B cell (primary cell): ENCODE measurements at places on chromosomes 3 and 15. TPM values are rescaled to one million over a fixed set of nuclear protein-coding genes. Genes with fewer than 3 reads are reported as not detected.

DNA sequence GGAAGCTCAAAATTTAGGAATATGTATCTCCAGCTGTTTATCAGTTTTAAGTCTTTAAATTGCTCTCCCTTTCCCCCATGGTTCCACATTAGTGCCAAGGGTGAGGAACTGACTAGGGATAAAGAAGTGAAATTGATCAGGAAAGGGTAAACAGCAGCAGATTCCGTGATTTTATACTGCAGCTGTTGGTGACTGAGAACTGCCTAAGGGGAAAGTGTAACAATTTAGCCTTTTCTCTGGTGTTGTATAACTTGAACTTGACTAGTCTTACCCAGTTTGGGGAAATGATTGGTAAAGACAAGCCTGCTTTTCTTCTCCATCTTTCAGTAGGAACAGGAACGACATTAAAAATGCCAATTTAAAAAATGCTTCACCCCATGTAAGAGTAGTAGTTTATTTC, 5.0 kb downstream of the SPRED1 start:
- H3K4me3 ChIP-seq: no peak overlapping the region
- H3K36me3 ChIP-seq: no peaks in the 10 kb centered on the region
- H3K4me1 ChIP-seq: peaks cover 14% of the 10 kb centered on the region
- no peaks in the 10 kb centered on the region for H3K27me3 ChIP-seq

The CAPN3 gene
- total RNA-seq: 41.7 and 44.2 TPM in 2 replicates

The IL5RA gene
- 0.75 and 1.0 TPM in 2 replicates for total RNA-seq

DNA sequence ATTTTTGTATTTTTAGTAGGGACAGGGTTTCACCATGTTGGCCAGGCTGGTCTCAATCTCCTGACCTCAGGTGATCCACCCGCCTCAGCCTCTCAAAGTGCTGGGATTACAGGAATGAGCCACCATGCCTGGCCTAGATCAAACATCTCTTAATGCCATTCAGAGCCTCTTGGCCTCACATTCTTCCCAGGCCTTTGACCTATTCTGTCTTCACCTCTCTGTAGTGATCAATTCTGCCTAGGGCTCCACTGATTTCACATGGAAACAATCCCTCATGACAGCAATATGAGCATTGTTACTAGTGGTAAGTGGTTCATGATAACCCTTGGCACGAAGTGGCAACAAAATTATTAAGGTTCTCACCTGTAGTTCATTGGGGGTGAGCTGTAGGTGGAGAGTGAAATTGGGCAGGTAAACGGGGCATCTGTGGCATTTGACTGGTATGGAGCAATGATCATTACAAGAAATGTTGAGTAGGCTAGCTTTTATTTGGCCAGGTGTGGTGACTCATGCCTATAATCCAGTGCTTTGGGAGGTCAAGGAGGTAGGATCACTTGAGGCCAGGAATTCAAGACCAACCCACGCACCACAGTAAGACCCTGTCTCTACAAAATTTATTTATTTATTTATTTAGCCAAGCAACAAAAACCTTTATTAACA, 4.8 kb upstream of the ARPIN start:
- H3K4me1 ChIP-seq: peaks cover 9% of the 10 kb centered on the region
- H3K36me3 ChIP-seq: no peaks in the 10 kb centered on the region
- H3K4me3 ChIP-seq: no peak overlapping the region
- peaks cover 16% of the 10 kb centered on the region for H3K27me3 ChIP-seq
- H3K27ac ChIP-seq: no peak overlapping the region

The INSYN1 gene
- total RNA-seq: not detected in 2 replicates

DNA sequence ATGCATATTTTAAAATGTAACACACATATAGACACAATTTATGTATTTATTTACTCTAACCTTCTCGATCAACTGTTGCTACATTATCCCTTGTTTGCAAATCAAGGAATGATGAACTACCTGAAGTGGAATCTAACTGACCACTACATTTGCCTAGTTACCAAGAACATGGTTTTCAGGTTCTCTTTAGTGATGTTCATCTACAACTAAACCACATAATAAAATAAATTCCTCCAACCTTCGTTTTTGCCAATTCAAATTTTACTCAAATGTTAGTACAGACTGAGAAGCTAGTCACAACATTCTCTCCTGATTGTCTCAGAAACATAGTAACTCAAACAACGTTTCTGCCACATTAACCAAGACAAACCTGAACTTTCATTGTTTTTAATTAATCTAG, 521.9 kb downstream of the FOXP1 start:
- no peak overlapping the region for H3K4me3 ChIP-seq
- H3K27me3 ChIP-seq: no peaks in the 10 kb centered on the region
- H3K4me1 ChIP-seq: peaks cover 77% of the 10 kb centered on the region
- H3K27ac ChIP-seq: no peak overlapping the region
- H3K36me3 ChIP-seq: peaks cover 2% of the 10 kb centered on the region
- no peak for DNase-seq

GRCh38 chr3:108190346-108190745, 31.9 kb downstream of the IFT57 start:
- H3K27me3 ChIP-seq: no peaks in the 10 kb centered on the region
- no peak overlapping the region for H3K27ac ChIP-seq
- peaks cover 48% of the 10 kb centered on the region for H3K36me3 ChIP-seq
- H3K4me1 ChIP-seq: no peaks in the 10 kb centered on the region

DNA sequence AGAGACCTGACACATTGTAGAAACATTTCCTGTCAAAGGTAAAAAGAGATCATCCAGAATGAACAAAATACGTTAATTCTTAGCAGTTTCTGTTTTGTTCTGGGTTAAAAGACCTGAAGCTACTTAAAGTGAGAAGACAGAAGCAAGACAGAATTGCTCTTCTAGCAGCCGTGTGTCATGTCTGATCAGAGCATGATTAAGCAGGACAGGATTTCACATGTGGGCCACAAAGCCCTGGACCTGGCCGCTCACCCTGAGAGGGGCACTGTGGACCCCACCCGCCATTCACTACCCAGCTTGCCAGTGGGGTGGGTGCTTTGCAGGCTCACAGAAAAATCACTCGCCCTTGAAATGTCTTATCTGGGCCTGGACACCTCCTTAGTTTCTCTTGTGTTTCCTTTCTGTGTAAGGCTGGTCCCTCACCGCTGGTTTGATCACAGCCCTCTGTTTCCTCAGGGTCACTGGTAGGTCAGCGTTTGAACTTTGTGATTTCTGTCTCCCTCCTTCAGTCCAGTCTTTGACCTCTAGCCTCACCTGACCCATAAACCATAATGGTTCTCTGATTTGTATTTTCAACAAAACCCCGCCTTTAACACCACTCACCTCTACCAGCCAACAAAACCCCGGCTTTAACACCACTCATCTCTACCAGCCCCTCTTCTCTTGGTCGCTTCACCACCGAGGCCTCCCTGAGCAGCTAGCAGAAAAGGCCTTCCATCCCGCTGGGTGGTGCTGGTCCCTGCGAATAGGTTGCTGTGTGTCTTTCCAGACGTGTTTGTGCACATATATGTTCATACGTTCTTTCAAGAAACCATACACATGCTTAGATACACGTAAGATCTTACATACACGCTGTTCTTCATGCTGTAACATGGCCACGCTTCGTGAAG, 185.0 kb downstream of the OR4M2 start:
- H3K27ac ChIP-seq: no peak overlapping the region
- no peaks in the 10 kb centered on the region for H3K36me3 ChIP-seq
- no peak for DNase-seq
- peaks cover 9% of the 10 kb centered on the region for H3K4me1 ChIP-seq
- no peak overlapping the region for H3K4me3 ChIP-seq

The LINGO1 gene
- not detected in 2 replicates for total RNA-seq

The IP6K1 gene
- total RNA-seq: 73.1 and 77.8 TPM in 2 replicates

DNA sequence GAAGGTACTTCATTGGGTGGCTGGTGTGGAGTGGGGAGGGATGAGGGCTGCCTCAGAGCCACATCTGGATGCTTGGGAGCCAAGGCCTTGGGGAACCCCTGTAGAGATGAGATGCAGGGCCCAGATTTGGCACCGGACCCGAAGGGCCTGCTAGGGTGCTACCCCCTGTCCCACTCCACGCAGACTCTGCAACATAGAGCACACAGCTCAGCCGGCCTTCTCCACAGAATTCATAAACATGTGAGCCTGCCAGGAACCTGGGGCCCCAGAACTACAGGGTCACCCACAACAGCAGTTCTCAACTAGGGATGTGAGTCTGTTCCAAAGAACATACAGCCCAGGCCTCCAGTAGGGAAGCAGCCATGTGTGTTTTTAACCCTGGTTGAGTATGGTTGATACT, 62.8 kb downstream of the LRIG1 start:
- H3K4me1 ChIP-seq: peaks cover 6% of the 10 kb centered on the region
- H3K4me3 ChIP-seq: no peak overlapping the region
- H3K27ac ChIP-seq: no peak overlapping the region
- DNase-seq: no peak
- no peaks in the 10 kb centered on the region for H3K27me3 ChIP-seq

- H3K4me1 ChIP-seq: no peaks in the 10 kb centered on the region
- no peaks in the 10 kb centered on the region for H3K27me3 ChIP-seq
- H3K36me3 ChIP-seq: no peaks in the 10 kb centered on the region
- no peak for DNase-seq
These were observed 63.9 kb upstream of the PXYLP1 start for GRCh38 chr3:141167681-141168080.

The MAP4 gene
- 132 TPM in 2 replicates for total RNA-seq

The CNTN3 gene
- total RNA-seq: not detected in 2 replicates

- no peak for DNase-seq
- H3K27ac ChIP-seq: peak overlapping the region; percentile 98
- H3K4me1 ChIP-seq: peaks cover 47% of the 10 kb centered on the region
- no peaks in the 10 kb centered on the region for H3K27me3 ChIP-seq
- H3K4me3 ChIP-seq: peak overlapping the region; percentile 82
- H3K36me3 ChIP-seq: no peaks in the 10 kb centered on the region
These were observed 564 bp upstream of the GABPB1 start for GRCh38 chr15:50355619-50355905.

DNA sequence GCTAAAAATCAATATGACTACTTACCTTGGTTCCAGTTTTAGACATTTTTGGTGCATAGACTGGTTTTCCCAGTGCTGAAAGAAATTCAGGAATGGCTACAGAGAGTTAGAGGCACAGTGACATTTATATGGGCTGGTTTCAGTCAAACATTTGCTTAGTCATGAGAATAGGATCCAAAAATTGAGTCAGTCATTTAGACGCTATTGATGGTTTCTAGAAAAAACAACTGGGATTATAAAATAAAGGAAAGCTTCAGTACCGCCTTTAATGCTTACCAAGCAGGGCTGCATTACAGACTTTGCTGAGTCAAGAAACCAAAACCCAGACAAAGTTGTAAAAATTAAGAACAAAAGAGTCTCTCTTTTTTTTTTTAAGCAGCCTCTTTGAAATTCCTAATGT, at the start of gene CRYGS:
Gene CRYGS (minus strand): TSS at position 100 of the 400 bp plus-strand sequence. CDS start 54 bp downstream, at position 46.
- no peaks in the 10 kb centered on the region for H3K36me3 ChIP-seq
- H3K27ac ChIP-seq: no peak within 1 kb of the TSS

- H3K4me1 ChIP-seq: no peaks in the 10 kb centered on the region
- DNase-seq: no peak
- peaks cover 6% of the 10 kb centered on the region for H3K27me3 ChIP-seq
- no peak overlapping the region for H3K4me3 ChIP-seq
These were observed 132.1 kb upstream of the PRR20G start for GRCh38 chr3:127419641-127420553.

DNA sequence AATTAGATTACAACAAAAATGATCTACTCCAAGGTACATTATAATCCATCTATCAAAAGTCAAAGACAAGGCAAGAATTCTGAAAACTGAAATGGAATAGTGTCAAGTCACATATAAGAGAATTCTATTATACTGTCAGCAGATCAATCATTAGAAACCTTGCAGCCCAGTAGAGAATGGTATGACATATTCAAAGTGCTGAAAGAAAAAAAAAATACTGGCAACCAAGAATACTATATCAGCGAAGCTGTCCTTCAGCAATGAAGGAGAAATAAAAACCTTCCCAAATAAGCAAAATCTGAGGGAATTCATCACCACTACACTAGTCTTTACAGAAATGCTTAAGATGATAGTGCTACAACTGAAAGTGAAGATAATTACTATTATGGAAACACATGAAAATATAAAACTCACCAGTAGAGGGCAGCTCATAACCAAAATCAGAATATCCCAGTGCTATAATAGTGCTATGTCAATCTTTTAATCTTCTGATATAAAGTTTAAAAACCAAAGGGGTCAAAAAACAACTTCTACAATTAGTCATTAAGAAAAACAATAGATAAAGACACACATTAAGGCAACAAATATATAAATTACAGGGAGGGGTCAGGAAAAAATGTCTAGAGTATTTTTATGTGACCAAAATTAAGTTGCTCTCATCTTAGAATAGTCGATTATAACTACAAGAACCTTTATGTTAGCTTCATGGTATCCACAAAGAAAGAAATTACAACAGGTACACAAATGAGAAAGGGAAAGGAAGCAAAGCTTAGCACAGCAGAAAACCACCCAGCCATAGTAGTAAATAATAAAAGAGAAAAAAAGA, 190.7 kb upstream of the CNTN6 start:
- H3K27me3 ChIP-seq: no peaks in the 10 kb centered on the region
- H3K4me1 ChIP-seq: no peaks in the 10 kb centered on the region
- H3K27ac ChIP-seq: no peak overlapping the region
- DNase-seq: peak; percentile 6

GRCh38 chr3:18238746-18239331, 186.3 kb downstream of the SATB1 start:
- DNase-seq: no peak
- no peak overlapping the region for H3K27ac ChIP-seq
- H3K4me1 ChIP-seq: peaks cover 6% of the 10 kb centered on the region

- no peaks in the 10 kb centered on the region for H3K4me1 ChIP-seq
- H3K27ac ChIP-seq: no peak overlapping the region
These were observed 74.3 kb downstream of the CALML4 start for GRCh38 chr15:68130851-68131250.

The GDPGP1 gene
- 9.0 and 10.4 TPM in 2 replicates for total RNA-seq

DNA sequence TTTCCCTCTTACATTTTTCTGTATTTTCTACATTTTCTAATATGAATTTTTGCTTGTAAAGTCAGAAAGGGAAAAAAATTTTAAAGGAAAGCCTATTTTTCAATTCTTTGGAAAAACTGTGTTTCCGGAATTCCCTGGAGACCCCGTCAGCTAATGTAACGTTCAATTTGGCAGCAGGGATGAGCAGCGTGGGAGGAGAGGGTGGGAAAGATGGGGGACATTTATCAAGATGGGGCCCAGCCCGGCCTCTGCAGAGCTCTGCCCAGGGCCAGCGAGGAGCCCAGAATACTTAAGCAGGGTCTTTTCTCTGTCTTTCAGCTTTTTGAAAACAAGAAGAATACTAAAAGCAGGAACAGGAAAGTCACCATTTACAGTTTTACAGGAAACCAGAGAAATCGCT, 129.0 kb downstream of the LRRK1 start:
- peaks cover 3% of the 10 kb centered on the region for H3K36me3 ChIP-seq
- H3K4me3 ChIP-seq: no peak overlapping the region
- no peaks in the 10 kb centered on the region for H3K27me3 ChIP-seq
- DNase-seq: no peak

The CYP11A1 gene
- total RNA-seq: not detected in 2 replicates

The LNP1 gene
- 1.6 and 1.9 TPM in 2 replicates for total RNA-seq

DNA sequence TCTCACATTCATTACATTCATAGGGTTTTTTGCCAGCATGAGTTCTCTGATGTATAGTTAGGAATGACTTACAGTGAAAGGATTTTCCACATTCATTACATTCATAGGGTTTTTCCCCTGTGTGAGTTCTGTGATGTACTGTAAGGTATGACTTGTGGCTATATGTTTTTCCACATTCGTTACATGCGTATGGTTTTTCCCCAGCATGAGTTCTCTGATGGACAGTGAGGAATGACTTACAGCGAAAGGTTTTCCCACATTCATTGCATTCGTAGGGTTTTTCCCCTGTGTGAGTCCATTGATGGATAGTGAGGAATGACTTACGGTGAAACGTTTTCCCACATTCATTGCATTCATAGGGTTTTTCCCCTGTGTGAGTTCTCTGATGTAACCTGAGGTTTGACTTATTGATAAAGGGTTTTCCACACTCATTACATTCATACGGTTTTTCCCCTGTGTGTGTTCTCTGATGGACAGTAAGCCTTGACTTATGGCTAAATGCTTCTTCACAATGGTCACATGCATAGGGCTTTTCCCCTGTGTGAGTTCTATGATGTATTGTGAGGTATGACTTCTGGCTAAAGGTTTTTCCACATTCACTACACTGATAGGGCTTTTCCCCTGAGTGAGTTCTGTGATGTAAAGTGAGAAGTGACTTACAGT, 47.4 kb downstream of the ZNF717 start:
- DNase-seq: peak; percentile 3
- no peak overlapping the region for H3K27ac ChIP-seq
